ENCODE measurements at places on chromosomes 6 and 20.

- no peak for DNase-seq
These were observed 314.6 kb downstream of the ZFAND3 start for GRCh38 chr6:38133932-38134703.

- no peak for DNase-seq
These were observed 180.2 kb upstream of the CCN2 start for GRCh38 chr6:132131351-132131750.

DNA sequence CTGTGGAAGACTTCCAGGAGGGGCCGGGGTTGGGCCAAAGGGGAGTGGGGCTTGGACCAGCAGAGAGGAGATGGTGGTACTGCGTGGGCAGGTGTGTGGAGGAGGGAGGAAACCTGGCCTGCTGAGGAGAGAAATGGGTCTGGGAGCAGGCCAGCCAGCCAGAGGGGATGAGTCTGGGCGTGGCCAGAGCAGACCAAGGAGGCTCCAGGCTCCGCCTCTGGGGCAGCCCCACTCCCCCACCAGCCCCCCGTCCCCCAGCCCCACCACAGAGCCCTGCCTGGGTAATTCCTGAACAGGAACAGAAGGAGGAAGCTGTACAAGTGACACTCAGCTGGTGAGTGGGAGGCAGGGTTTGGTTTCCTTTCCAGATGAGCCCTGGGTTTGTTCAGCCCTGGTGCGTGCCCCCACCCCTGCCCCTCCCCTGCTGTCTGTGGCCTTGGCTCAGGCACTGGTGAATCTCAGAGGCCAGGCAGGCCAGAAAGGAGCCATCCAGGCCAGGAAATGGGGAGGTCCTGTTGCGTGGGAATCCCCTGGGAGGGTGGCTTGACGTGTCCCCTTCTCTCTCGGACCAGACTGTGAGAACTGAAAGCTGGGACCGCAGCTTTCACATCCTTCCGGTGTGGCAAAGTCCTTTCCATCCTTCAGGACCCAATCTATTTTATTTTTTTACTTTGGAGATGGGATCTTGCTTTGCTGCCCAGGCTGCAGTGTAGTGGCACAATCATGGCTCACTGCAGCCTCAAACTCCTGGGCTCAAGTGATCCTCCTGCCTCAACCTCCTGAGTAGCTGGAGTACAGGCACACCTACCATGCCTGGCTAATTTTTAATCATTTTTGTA lies 9.4 kb upstream of the SRC start:
- no peak for DNase-seq

- no peak for DNase-seq
These were observed 7.1 kb downstream of the CALHM6 start for GRCh38 chr6:116468293-116468692.

DNA sequence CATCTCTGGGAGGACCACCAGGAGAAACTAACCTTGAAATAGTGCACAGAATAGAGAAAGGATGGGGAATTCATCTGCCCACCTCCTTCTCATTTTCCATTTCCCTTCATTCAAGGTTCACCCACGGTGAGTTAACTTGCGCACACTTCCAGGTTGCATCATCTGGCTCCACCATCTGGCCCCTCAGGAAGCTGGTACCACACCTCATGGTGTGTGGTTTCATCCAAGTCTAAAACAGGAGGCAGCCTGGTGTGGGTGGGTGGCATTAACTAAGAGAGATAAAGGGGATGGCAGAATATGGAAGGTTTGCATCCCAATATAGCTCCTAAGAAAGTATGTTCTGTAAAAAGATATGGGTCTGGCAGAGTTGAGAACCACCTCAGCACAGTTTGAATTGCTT lies 3.8 kb downstream of the ZNF334 start:
- DNase-seq: no peak

DNA sequence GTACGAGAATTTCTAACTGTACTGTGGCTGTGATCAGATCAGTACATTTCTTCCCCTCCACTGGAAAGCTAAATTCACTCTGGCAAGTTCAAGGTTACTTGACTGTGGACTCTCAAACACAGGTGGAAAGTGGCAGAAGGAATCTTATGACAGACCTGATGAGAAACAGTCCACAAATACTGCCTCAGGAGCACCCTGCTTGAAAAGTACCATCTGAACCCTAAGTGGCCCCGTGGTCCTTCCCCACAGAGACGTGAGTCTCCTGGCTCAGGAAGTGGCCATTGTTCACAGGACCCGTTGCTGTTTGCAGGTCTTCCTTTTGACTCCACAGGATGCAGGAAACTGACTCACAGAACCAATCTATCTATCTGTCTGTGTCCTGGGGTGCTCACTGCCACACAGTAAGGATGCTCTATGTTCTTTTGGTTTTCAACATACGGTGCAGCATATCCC lies 47.5 kb upstream of the NHSL1 start:
- DNase-seq: no peak

- DNase-seq: no peak
These were observed 20.0 kb upstream of the ABCC10 start for GRCh38 chr6:43407296-43407695.

DNA sequence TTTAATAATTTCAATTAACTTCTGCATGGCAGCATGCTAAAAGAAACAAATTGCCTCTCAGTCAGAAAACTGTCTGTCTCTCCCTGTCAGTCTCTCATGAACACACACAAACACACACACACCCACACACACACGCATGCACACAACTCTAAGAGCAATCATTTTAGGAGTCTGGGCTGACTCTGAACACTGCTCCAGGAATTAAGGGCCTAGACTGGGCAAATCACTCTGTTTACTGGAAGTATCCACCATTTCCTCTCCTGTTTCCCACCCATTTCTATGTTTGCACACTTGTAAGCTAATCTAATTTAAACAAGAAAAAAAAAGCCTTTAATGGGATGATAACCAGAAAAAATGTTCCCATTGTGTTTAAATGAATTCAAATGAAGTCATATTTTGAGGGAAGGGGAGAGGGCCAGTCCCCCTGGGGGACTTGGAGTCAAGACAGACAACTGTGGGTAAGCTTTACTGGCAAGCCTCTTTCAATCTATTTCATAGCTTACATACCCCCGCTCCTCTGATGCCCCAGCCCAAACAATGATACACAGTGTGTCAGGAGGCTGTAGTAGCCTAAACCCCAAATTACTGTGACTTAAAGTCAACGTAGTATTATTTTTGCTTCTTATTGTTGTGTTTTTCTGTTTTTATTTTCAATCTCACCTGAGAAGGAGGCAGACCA lies 447.8 kb upstream of the FLRT3 start:
- no peak for DNase-seq

DNA sequence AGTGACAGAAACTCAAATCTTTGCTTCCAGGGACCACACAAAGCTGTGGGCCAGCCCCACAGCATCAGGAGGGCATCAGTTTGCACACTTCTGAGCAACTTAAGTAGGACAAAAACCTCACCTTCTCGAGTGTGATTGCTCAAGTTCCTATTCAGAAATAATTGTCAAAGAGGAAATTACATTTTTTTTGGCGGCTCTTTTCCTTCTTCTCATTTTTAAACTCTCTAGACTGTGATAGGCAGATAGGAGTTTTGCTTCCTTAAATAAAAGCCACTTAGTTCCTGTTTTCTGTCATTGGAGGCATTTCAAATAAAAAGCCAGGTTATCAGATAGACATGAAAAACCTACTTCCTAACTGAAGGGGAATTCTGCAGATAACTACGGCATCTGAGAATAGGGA lies 11.2 kb upstream of the TAGAP start:
- DNase-seq: no peak

DNA sequence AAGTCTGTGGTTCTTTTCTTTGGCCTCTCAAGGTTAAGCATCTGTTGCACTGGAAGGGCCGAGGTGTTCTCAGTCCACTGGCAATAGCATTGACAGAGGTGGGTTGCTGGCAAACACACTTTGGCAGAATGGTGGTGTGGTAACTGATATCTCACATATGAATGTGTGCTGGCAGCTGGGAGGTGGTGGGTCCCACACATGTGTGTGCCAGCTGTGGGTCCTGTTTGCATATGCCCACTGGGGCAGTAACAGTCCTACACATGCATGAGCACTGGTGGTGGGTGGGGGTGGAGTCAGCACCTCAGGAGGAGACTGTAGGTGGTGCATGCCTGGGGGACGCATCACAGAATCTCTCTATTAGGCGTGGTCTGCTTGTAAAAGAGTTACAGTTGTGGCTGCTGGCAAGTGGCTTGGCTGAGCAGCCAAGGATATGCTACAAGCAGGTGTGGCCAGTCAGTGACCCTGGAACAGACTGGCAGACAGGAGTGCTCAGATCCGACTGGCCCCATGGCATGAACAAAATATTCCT lies 934.3 kb downstream of the GRIK2 start:
- no peak for DNase-seq

- no peak for DNase-seq
These were observed 485 bp downstream of the TGIF2 start for GRCh38 chr20:36573798-36574365.

- DNase-seq: no peak
These were observed 15.0 kb downstream of the FKBP5 start for GRCh38 chr6:35673755-35674154.

DNA sequence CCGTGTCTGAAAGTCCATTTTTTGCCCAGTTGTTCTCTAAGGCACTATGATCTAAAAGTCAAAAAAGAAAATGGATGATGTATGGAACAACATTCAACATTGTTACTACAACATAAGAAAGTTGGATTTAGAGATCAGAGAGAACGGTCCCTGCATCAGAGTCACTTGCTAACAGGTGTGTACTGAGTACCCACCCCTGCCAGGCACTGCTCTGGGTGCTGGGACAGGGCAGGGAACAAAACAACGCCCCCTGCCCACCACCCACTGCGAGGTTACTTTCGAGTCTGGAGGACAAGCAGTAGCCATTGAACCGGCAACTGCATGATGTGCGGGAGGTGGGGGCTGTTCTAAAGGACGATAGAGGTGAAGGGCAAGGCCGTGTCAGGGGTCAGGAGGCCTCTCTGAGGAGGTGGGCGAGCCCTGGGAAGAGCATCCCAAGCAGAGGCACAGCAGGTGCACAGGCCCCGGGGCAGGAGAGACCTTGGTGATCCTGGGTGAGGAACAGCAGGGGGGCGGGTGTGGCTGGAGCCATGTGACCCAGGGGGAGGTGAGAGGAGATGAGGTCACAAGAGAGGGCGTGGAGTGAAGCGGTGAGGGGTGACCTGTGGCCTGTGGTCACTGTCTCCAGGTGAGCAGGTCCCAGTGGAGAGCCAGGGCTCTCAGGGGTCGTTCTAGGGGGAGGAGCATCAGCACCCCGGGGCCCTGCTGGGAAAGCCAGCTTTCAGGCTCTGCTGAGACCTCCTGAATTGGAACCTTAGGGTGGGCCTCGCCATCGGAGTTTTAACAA lies 197.5 kb upstream of the SULF2 start:
- no peak for DNase-seq

- no peak for DNase-seq
These were observed 164.0 kb downstream of the GRM4 start for GRCh38 chr6:33981861-33982260.

DNA sequence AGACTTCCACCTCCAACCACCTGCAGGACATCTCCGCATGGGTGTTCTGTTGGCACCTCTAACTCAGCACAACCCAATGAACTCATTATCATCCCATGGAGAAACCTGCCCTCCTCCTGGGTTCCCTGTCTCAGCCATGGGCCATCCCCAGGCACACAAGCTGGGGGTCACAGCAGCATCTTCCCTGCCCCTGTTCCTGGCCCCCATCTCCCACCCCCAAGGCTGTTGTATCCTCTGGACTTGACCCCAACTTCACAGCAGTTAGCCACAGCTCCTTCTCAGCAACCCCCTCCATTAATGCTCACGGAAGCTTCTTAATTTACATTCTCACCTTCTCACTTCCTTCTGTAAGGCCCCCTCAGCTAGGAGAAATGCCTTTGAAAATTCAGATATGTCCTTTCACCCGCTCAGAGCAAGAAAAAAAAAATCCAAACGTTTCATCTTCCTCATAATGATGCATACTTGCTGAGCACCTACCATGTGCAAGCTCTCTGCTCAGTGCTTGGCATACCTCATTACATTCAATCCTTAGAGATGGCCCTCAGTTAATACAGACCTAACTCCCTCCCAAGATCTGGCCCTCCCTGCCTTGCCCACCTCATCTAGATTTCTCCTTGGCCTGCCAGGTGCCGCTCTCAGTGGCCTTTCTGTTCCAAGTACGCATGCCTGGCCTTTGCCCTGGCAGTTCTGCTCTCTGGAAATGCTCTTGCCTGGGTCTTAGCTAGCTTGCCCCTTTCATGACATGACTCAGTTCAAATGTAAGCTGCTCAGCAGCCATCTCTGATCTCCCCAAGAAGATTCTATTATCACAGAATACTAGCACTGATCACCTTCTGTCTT lies 2.5 kb upstream of the NELFCD start:
- no peak for DNase-seq

GRCh38 chr6:116483616-116484015 lies 22.4 kb downstream of the CALHM6 start:
- no peak for DNase-seq

DNA sequence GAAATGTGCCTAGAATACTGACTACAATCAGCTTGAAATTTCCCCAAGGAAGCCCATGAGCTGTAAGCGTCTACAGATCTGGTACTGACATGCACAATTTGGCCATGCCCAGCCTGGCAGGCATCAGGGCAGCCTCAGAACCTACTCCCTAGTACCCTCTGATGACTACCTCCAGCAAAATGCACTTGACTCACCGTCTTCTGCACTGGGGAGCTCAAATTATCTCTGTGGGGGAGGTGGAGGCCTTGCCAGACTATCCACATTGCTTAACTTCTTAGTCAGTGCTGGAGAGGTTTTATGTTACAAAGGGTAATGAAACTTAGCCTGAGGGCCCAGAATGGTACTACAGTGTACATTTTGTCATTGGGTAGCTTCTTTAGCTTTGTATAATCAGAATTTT lies 126.0 kb upstream of the ADGRF1 start:
- DNase-seq: no peak

GRCh38 chr6:16766043-16766536 lies 4.8 kb upstream of the ATXN1 start:
- DNase-seq: no peak

- DNase-seq: no peak
These were observed 50.4 kb upstream of the NKX2-2 start for GRCh38 chr20:21564127-21564773.

- DNase-seq: no peak
These were observed 359.6 kb downstream of the LAMA2 start for GRCh38 chr6:129242546-129242945.

GRCh38 chr6:41748542-41748941 lies 1.3 kb upstream of the PGC start:
- no peak for DNase-seq

DNA sequence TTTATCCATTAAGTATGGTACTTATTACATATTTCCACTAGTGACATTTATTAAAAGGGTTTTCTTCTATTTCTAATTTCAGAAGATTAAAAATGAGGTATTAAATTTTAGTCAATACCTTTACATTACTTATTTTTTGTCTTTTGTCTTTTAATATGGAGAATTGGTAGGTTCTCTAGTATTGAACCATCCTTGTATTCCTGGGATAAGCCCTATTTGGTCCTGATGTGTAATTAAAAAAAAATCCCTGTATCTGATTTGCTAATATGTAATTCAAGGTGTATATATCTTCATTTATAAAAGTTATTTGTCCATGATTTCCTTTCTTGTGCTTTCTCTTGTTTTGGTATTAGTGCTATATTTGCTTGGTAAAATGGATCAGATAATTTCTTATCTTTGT lies 153.7 kb downstream of the TRMT11 start:
- no peak for DNase-seq

All from stimulated activated CD8-positive, alpha-beta memory T cell treated with anti-CD3 and anti-CD28 coated beads, Interleukin-7, amount 100 ng/mL, for 1 hour (primary cell).